ENCODE measurements at places on chromosomes 1 and 21.

DNA sequence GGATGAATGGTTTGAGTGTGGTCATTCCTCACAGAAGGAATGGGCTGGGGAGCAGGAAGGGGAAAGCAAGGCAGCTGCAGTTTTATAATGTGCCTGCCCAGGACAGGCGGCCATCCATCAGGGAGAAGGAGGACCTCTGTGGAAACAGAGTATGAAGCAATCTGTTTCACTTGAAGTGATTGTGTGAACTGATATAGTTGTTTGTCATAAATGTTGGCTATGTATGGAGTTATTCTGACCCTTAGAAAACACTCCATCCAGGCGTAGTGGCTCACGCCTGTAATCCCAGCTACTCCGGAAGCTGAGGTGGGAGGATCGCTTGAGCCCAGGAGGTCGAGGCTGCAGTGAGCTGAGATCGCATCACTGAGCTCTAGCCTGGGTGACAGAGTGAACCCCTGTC, 46.5 kb downstream of the NENF start:
- no peak for DNase-seq

DNA sequence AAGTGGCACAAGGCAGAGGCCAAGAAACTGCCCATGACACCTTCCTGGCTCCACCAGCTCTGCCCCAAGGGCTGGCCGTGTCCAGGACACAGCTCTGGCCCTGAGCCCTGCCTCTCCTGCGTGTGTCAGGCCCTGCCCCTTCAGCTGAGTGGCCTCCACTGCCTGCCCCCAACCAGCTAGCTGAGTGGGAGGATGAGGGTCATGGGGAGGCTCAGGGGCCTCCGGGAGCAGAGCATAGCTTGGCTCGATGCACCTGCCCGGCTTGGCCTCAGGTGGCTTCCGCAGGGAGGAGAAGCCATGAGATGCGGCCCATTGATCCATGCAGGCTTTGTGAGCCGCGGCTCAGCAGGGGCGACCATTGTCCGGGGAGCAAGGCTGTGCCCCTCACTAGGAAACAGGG, 108.7 kb upstream of the TTC34 start:
- DNase-seq = no peak

DNA sequence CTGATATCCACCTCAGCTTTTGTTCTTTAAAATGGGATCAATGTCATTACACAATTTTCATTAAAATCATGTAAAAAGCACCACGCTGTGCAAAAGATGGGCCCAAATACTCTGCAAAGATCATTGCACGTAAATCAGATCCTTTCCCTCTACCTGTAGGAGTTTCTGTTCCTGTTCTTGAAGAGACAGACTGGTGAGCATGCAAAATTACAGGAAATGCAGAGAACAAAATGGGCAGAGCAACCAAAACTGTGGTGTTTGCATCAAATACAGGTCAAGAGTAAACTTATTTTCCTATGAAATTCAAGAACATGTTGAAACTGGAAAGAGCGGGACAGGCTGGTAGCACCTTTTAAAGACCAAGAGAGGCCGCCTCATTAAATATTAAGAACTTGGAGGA, 294.9 kb upstream of the ADGRL2 start:
- DNase-seq = no peak

- DNase-seq = no peak
Observed at GRCh38 chr1:176096015-176096414, 111.1 kb downstream of the COP1 start.

DNA sequence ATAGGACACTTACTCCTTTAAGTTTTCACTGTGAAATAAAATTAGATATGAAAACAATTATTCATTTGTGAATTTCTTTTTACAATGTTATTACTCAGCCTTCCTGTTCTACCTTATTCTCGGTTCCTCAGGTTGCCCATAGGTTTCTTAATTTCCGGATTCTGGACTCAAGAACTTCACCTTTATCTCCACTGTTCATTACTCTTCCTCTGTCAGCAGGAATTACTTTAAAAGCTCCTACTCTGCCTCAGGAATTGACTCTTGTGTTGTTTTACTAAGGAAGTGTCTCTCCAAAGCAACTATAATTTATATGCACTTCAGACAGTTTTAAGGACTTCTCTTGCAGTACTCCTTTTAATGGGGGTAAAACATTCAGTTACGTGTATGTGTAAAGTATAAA, 123.8 kb downstream of the OSBPL9 start:
- no peak for DNase-seq

DNA sequence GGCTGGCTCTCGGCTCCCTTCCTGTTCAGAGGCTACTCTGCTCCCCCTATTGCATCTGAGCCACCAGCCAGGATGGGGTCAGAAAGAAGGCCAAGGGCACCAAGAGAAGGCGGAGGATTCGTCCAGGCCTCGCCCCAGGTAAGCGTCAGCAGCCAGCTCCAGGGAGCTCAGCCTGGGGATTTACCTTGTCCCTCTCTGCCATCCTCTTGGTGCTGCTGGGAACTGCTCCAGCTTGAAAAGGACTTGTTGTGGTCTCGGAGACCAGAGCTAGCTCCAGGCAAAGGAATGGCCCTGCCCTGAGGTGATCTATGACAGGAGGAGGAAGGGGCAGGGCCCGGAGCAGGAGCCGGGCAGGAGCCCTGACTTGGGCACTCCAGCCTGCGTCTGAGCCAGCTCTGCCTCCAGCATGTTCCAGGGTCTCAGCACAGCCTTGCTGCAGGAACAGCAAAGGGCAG, 113.7 kb upstream of the IFFO2 start:
- DNase-seq = no peak

DNA sequence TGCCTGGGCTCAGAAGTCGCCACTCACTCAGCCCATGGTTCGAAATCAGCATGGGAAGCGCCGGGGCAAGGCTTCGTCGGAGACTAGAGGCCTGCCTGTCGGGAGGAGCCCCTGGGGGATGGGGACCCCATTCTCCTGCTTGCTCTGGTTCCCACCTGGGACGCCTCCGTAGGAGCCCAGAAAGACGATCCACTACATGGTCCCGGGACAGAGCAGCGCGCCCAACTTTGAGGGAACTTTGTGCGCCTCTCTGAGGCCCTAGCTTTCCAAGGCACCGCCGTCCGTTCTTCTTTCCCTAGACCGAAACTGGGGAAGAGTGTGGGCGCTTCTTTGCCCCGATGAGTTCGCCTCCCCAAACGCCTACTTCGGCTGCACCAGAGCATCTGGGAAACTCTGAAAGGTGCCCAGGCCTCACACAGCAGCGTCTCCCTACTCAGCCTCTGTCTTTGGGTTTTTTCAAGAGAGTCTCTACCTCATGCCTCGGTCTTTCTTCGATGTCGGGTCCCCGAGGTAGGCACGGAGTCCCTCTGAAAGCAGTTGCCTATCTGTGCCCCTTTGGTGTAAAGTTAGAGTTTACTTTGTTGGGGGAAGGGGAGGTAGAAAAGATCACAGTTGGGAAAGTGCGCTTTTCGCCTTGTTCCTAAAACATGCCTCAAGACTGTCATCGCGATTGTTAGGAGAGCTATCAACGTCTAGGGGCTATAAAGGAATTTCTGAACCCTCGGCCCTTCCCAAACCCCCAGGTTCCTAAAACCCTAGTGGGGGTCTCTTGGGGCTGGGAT, 14.0 kb downstream of the NR5A2 start:
- DNase-seq = peak; percentile 57

DNA sequence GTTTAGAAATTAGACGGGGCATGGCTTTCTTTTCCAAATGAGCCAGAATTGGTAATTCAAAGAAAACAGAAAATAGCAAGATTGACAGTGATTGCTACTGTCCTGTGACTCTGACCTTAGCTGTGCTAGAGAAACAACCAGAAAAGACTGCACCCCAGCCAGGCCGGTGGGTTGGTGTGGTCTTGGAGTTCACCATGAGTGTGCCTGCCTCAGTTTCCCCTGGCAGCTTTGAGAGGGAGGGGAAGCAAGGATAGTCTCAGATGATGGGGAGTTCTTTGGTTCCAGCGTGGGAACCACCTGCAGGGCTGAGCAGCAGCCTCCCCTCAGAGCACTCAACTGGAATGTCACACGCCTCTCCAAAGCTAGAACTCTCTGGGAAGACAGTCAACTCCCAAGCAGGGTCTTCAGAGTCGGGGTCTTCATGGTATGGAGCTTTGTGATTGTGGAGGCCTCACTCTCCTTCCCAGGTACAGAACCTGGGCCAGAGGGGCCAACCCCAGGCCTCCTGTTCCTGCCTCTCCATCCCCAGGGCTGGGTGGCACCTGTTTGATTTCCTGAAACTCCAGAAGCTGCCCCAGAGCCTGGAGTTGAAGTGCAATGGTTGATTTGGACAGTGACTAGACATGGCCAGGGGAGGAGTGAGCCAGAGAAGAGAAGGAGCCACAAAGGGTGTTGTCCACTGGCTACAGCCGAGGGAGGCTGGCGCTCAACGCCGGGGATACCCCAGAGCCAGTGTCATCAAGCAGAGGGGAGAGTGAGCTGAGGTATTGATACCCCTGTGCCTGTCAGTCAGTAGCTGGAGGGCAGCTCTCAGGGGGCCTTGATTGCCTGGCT, 35.7 kb downstream of the SIM2 start:
- no peak for DNase-seq

- DNase-seq = no peak
Observed at GRCh38 chr1:18411820-18412641, 68.7 kb upstream of the KLHDC7A start.

DNA sequence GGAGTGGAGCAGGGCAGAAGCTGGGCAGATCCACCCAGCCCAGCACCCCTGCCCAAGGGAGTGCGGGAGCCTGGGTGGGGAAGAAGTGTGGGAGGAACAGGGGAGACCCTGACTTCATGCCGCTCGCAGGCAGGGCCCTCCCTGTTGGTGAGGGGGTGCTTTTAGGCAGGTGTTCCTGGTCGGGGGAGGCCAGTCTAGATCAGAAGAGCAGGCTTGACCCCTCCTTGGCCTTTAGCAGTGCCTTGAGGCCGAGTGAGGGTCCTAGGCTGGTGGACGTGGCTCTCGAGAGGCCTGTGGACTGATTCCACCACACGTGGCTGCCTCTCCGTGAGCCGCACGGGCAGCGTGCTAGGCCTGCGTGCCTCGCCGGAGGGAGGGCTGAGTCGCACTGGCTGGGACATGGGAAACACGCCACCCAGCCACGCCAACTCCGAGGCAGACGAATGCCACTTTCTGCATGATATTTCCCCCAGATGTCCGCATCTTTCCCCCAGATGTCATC, 19.4 kb upstream of the COL18A1 start:
- no peak for DNase-seq

- DNase-seq = no peak
Observed at GRCh38 chr1:81155131-81155530, 645.6 kb upstream of the ADGRL2 start.

DNA sequence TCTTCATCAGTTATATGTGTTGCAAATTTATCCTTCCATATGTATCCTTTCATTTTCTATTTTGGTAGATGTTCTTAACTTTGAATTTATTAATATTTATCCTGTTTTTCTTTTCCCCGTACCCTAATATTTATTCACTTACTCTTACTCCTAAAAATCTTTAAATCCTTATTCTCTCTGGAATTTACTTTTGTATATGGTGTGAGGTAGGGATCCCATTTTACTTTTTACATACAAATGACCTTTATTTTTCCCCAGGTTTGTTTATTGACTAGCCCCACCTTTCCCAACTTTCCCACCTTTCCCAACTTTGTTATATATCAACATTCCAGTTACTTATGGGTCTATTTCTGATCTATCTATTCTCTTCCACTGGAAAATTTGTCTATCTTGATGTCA, 21.7 kb upstream of the ADAR start:
- no peak for DNase-seq

DNA sequence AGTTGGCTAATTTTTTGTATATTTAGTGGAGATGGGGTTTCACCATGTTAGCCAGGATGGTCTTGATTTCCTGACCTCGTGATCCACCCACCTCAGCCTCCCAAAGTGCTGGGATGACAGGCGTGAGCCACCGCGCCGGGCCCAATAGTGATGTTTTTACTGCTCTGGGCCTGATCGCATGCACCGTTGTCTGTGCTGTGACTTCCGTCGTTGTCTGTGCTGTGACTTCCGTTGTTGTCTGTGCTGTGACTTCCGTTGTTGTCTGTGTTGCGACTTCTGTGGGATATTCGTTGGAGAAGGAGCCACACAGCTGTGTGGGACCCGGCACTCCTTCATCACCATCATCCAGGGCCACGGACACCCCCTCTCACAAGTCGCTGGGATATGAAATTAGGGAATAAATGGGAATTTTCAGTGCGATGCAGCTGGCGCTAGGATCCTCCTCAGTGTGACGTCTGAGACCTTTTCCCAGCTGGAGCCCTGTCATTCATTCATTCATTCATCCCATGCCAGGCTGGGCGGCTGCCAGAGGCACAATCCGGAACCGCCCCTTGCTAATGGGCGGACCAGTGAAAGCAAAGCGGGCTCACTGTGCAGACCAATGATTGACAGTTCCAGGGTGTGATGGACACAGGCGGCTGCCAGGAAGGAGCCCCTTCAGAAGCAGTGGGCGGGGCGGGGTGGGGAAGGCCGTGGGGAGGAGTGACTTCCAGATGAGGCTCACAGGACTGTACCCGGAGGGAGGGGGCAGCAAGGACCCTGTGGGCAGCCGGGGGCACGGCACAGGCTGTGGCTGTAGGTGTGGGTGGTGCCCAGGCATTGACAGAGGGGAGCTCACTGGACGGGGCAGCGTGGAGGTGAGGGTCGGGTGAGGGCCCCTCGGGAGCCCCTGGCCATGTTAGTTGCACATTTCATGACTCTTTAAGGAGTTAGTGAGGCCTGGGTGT, 48.9 kb downstream of the PRKCZ start:
- DNase-seq = peak; percentile 52

DNA sequence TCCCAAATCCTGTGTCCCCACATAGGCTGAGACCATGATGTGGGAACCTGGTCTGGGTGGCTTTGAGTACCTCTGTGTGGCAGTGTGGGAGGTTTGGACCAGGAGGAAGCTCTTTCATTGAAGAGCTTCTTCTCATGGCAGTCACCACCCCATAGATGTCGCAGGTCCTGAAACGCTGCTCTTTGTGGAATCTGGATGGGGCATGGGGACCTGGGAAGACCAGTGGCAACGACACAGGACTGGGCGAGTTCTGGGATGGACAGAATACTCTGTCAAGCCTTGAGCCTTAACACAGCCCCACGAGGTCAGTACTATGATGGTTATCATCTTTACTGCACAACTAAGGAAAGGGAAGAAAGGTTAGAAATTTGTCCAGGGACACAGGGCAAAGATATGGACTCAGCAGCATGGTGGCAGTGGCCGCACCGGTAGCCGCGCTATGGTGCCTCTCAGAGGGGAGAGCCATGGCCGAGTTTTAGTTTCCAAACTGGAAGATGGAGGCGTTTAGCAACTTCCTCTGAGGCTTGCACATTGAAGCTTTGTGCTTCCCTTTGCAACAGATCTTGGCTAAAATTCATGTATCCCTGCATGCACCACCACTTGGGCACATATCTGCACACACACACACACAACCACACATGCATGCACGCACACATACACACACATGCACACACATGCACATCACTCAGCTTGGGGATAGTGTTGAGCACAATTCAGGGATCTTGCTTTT, 117.7 kb upstream of the C1orf174 start:
- DNase-seq = no peak

- no peak for DNase-seq
Observed at GRCh38 chr1:205328476-205328875, 6.9 kb upstream of the NUAK2 start.

GRCh38 chr21:45338311-45339017, 50.8 kb upstream of the POFUT2 start:
- DNase-seq = no peak

DNA sequence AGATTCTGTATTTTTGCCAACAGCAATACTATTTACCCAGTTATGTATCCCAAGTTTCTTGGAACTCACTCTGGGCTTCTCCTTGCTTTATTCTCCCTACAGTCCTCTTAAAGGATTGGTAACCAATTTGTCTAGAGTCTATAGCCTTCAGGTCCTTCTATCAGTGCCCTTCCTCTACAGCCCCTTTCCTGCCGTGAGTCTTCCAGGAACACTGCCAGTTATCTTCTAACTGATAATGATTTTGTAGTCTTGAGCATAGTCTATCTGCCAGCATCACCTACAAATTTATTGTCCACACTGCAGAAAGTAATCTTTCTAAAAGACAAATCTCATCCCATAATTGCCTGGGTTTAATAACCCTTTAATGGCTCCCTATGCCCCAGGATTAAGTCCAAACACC, 8.2 kb downstream of the LRRC8B start:
- no peak for DNase-seq

All from eye (tissue), 1 donor.